ENCODE measurements at places on chromosomes 3 and 15.
A peak's percentile ranks its signal among the peaks of the same experiment; 100 is the strongest.

DNA sequence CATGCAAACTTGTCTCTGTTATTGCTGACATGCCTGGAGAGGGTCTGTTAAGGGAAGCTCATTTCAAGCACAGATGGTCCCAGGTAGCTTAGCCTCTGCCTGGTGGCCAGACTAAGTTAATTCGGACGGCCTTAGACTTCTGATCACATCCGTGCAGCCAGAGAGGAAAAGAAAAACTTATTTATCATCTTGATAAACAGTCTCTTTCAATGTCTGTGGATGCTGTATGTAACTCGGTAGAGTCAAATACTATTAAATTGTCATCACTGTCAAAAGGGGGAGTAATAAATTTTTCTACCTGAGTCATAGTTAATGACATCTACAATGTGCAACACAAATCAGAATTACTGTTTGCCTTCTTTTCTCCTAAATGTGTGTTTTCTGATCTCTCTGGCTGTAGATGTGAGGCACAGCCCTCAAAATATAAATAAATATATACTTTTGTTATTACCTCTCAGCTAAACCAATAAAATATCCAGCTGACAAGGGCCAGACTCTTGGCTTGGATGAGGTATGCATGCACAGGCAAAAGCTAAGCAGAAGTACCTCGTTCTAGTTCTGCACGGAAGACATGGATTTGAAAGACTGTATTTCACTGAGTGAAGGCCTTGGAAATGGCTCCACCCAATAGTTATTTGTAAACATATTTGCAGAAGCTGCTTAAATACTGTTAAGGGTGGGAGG lies 530.0 kb downstream of the TAFA4 start:
- DNase-seq, result no peak

GRCh38 chr3:150393745-150394144 lies 14.4 kb upstream of the TSC22D2 start:
- no peak for DNase-seq

DNA sequence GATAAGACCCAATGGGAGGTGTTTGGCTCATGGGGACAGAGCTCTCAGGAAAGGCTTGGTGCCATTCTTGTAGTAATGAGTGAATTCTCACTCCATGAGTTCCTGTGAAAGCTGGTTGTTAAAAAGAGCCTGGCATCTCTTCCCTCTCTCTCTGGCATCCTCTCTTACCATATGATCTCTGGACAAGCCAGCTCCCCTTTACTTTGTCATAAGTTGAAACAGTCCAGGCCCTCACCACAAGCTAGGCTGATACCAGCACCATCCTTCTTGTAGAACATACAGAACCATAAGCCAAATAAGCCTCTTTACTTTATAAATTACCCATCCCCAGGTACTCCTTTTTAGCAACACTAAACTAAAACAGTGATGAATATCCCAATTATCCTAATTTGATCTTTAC lies 166.9 kb upstream of the TMC3 start:
- DNase-seq, result no peak

GRCh38 chr3:100184948-100185570 lies 70.8 kb upstream of the FILIP1L start:
- no peak for DNase-seq

DNA sequence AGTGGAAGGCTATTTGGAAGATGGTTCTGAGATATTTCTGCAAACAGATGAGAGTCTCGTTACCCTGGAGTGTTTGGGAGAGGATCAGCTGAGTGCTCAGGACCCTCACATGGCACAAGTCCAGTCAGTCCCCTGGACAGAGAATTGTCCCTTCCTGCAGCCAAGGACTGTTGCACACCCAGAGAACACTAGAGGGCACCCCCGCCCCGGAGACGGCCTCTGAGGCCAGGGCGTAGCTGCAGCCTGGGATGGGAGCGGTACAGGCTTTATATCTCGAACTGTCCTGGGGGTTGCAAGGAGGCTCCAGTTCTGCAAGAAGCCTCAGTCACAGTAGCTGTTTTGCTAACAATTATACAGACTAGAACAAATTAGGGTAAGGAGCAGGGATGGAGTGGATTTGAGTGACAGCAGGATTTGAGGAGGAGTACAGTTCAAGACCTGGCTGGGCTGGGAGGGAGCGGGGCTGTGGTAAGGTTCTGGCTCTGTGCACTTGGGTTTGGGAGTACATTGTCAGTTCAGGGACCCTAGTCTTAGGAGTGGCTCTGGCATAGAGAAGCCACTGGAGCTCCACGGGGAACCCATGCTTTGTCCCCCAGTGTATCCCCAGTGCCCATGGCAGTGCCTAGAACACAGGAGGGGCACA lies 67.6 kb upstream of the HACD2 start:
- DNase-seq, result peak; percentile 43

DNA sequence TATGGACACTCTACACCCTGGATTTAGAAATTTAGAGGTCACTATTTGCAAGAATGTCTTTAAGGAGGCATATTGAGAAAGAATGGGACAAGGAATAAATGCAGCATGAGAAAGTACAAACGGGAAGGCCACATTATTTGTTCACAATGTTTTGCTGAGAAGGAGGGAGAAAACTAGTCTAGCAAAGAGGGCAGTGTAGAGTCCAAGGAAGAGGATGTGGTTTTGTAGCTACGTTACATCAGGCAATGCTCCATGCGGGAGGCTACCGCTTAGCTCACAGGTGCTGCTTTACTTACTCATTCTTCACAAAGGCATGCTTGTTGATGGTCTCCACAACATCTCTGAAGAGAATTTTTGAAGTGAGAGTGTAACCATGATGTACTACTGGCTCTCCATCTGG lies 191.1 kb downstream of the PLCH1 start:
- peak; percentile 34 for DNase-seq

DNA sequence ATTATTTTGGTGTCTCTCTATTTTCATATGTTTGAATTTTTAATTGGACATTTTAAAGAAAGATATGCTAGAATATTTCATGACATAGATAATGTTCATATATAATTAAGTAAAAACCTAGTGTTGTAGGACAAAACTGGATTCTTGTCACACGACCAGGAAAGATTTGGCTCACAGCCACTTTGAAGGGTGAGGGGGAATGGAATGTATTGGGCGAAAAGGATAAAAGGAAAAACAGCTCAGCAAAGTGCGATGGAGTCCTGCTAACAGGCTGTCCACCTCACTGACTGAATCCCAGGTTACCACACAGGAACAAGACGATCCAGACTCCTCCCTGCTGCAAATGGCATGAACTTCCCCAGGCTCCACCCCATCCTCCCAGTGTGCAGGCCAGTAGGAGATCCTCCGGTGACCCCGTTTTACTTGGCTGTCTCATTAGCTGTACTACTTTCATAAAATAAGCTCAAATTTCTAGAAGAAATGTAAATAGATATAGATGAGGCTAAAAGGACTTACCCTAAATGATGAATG lies 186.2 kb downstream of the CD47 start:
- DNase-seq, result no peak

GRCh38 chr15:60091157-60091556 lies 87.0 kb downstream of the FOXB1 start:
- no peak for DNase-seq

- DNase-seq, result no peak
These were observed 205.7 kb upstream of the EIF1B start for GRCh38 chr3:40103829-40104228.

DNA sequence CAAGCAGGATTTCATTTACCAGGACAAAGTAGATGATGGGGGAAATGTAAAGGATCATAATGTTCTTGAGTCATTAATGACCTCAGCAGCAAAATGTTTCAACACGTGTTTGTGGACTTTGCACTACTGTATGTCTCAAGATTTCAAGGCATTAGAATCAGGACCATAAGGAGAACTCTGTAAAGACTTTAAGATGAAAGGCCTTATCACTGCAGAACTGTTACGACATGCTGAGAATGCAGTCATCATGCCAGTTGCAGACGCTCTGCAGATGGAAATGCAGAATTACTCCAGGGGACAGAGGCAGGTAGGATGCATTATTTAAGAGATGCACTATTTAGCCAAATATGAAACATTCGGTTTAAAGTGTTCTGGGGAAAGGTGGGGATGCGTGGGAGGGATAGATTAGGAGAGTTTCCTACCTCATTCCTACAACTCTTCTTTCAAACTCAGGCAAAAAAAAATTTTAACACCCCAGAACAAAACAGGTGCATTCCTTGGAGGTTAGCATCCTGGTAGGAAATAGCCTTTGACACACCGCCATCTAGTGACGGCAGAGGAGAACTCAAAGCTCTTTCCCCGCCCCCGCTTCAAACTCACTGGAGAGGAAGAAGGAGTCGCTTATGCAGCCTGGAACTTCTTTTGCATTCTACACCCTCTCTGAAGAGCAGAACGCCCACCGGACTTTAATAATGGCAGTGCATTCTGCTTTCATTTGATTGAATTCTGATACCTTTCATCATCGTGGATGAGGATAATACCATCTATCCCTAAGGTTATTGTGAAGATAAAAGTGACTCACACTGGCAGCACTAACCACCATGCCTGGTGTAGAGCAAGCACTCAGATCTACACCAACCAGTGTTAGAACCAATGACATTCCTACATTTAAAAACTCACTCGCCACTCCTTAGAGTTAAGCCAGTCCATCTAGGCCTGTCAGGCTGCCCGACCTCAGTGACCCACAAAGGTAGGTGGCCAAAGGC lies 43.1 kb upstream of the TOPAZ1 start:
- peak; percentile 63 for DNase-seq

DNA sequence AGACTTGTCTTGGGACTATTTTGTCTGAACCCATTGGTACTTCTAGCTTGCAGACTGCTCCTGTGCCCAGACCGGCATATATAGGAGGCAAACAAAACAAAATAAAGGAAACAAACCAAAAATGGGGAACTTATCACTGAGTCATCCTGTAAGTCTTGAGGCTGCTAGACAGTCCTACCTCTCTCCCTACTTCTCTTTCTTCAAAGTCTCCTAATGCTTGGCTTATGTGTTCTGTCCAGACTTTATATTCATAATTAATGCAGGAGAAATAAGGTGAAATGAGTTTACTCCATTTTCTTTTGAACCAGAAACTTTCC lies 266.2 kb downstream of the ZNF385D start:
- no peak for DNase-seq

GRCh38 chr15:49734831-49735508 lies 114.1 kb downstream of the DTWD1 start:
- DNase-seq, result no peak

GRCh38 chr3:51371943-51372557 lies 13.0 kb upstream of the MANF start:
- DNase-seq, result peak; percentile 60

DNA sequence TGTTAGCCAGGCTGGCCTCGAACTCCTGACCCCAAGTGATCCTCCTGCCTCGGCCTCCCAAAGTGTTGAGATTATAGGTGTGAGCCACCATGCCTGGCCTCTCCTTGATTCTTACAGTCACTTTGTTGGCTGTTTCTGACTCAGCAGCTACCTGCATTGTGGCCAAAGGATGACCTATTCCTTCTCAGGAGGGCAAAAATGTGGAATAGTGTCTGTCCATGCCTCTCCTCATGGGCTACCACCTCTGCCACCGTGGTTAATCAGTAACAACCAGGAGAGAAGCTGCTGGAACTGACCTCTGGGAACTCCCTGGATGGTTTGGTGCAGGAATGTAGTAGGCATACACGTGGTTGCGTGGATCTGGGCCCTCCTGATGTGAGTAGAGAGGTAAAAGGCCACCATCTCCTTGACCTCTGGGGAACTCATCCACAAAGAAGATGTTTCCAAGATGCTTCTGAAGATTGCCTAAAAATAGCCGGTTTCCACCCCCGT lies 63.3 kb downstream of the FLNB start:
- DNase-seq, result no peak

DNA sequence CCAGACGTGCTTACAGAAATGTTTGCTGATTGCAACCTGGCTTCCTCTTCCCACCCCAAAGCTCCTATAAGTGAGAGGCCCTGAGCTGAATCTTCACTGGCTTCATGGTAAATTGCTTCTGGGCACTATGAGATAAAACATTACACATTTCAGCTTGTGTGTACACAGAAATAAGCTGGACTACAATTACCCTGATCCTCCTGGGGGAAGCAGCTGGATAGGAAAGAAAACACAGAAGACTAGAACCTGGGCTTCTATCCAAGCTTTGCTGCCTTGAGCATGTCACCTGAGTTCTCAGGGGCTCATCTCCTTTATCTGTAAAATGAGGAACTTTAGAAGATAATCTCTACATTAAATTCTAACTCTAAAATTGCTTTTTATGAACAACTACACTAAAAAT lies 40.3 kb downstream of the THBS1 start:
- DNase-seq, result no peak
